A172 (cell line): ENCODE measurements at places on chromosomes 1 and 21.

GRCh38 chr1:54315099-54315498, 91.1 kb downstream of the SSBP3 start:
- no peak for DNase-seq

DNA sequence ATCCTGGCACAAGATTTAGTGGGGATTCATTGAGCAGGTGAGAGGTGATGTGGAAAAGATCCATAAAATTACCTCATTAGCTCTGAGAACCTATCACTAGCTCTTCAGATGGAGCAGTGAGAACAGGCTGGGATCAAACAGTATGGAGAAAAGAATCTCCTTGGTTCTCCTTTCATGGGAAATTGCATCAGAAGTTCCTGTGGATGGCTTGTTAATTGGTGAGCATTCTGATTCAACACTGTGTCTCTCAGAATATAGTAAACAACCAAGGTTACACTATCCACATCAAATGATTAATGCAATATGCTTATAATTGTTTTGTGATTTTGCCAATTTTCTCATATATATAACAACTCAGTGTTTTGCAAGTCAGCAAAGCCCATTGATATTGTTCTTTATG, 8.3 kb upstream of the CD55 start:
- no peak for DNase-seq

DNA sequence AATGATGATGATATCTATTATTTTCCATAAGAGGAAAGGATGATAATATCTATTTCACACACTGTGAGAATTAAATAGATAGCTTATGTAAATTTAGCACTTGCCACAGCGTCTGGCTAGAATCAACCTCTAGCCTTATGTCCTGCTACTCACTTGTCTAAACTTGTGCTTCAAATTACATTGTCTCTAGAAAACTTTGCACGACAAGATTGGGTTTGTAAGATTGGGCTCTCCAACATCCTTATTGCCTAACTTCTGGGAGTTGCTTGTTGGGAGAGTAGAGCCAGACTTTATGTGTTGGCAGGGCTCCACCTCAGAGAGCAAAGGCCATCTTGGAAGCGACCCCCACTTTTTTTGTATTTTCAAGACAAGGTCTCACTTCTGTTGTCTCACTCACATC, 50.0 kb upstream of the POGK start:
- no peak for DNase-seq

- DNase-seq, result no peak
Observed at GRCh38 chr1:198641966-198642668, 3.3 kb downstream of the PTPRC start.

DNA sequence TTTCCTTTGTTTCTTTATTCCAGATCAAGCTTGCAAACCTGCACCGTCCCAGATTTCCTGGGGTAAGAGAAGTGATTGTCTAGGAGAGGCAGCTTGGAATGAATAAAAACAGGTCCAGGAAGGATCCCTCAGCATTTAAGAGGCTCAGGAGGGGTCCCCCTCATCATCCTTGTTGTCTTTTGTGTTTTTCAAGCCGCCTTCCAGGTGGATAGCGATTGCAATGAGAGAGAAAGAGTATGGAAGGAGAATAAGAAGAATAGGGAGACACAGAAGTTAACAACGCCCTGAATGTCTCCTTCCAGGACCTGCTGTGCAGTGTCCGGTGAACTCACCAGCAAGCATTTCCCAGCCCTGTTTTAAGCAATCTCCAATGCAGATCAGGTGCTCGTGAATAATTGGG, 8.5 kb downstream of the ERG start:
- DNase-seq, result no peak

DNA sequence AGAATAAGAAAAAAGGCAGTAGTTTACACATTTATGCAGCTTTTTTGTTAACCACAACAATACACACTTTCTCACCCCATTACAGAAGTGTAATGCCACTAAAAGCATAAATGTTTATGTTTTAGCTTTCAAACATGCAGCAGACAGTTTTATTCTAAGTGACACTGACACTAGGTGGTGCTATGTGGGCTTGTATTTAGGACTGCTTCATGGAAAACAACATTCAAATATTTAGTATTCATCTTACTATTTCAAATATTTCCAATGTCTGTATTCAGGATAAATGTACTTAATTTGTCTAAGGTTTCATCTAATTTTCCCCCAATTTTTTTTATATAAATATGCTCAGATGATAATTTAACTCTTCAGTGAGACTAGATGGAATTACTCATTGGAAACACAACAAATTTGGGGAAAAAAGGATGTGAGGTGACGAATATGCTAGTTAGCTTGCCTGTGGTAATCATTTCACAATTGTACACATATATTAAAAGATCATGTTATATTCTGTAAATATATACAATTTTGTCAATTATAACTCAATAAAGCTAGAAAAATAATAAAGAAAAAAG, 71.4 kb downstream of the USP1 start:
- peak; percentile 18 for DNase-seq

- no peak for DNase-seq
Observed at GRCh38 chr1:26410706-26411623, at the start of gene LIN28A. Gene LIN28A (plus strand): TSS chr1:26410817. CDS start chr1:26410892, 75 bp downstream.

DNA sequence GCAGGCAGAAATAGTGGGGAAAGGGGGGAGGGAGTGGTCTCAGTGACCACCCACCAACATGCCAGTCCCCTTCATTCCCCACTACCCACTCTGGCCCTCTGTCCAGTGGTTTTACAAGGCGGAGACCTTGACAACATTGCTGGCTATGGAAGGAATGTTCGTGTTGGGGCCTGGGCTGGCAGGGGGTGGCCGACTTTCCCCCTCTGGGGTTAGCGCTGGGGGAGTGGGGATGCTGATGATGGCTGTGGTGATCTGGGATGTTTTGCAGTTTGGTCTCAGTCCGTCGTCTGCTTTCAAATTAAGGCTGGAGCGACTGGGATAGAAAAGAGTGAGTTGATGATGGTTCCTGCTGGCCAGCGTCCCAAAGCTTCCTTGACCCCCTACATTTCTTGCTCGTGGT, 20.3 kb downstream of the DDX20 start:
- no peak for DNase-seq

DNA sequence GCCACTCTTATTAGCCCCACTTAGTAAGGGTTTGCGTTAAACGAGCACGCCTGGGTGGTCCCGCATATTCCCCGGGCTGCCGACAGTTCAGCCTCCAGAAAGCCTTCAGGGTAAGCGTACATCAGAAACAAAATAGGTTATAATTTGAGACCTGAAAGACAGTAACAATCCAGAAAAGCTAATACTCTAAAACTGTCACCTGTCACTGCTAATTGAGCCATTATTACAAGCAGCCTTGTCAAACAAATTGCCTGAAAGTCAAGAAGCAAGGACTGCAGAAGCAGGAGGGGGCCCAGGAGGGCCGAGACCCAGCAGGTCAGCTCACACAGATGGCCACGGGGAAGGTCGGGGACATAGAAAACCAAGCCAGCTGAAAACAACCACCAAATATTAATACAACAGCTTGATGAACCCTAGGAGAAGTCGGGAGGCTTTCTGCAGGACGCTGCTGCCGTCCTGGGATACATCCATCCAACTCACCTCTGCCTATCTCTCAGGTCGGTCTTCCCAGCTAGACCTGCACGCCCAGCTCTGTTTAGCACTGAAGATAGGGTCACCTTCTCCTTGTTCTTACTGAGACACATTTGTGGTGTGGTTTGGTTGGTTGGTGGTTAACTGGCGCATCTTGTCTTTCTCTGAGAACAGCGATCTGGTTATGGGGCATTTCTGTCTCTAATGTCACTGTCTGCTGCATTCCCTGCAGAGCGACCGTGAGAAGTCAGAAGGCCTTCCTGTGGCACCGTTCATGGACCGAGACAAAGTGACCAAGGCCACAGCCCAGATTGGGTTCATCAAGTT, 110.8 kb downstream of the WDR4 start:
- DNase-seq, result no peak

DNA sequence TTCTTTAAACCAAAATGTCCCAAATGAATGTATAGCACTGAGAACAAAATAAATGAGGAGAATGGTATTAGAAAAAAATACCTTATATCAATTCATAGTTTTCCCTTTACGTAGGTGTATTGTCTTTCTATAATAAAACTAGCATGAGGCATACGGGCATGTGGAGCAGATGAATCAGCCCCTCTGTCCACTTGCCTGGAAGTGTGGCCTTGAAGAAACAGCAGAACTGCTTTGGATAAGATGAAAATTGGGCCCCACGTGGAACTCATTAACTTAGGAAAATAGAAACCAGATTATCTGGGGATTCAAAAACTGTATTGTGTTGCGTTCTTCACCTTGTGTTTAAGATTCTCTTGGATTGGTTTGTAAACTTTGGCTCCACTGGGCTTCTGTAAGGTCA, 356.8 kb upstream of the B3GALT2 start:
- no peak for DNase-seq

- DNase-seq, result no peak
Observed at GRCh38 chr1:203026666-203027663, 674 bp downstream of the PPFIA4 start.

DNA sequence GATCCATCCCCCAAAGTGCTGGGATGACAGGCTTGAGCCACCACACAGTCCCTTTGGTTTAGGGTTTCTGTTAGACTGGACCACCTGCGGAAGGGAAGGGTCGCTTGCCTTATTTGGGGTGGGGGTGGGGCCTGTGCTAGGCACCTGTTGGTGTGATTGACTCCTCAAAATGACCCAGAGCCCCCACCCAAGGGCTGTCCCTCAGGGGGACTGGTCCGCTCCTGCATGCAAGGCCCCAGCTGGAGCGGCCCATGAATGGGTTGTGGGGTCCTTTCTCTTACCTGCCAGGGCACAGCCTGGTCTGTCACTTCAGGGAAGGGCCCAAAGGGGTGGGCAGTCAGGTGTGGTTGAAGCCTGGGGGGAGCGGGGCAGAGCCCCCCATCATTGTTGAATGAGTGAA, 1.8 kb upstream of the CSTB start:
- no peak for DNase-seq

DNA sequence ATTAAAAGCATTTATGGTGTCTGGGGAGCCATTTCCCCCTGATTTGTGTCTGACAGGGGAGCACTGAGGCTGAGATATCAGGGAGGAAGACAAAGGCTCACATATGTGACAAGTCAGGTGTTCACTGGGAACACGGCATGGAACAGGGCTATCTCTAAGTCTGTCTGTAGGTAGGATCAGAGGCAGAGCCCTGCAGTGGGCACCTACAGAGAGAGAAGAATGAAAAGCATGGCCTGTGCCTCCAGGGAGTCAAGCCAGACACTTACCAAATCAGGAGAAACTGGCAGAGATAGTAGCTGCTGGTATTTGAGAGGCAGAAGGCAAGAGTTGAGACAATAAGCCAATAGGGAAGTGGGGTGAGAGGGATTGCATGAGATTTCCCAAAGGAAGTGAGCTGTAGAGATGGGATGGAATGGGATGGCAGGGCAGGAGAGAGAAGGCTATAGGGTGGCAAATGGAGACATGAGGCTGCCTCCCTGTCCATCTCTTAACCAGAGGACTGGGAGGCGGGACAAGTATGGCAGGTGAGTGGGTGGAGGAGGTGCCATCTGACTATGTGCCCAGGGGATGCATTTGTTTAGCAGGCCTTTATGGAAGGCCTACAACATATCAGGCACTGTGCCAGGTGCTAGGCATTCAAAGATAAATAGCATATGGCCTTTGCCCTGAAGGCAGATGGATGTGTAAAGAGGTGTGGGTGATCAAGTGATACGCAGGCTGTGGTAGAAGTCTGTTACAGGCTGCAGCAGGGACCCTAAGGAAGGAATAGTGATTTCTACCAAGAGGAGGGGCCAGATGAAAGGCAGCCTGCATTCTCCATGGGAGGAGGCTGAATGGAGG, 136.2 kb upstream of the IPO9 start:
- no peak for DNase-seq

- DNase-seq, result no peak
Observed at GRCh38 chr1:228274452-228275178, 66.8 kb downstream of the OBSCN start.

GRCh38 chr1:206606867-206607266, 5.4 kb downstream of the EIF2D start:
- DNase-seq, result peak; percentile 46

- DNase-seq, result no peak
Observed at GRCh38 chr1:39735731-39736130, 3.0 kb upstream of the PPIE start.

DNA sequence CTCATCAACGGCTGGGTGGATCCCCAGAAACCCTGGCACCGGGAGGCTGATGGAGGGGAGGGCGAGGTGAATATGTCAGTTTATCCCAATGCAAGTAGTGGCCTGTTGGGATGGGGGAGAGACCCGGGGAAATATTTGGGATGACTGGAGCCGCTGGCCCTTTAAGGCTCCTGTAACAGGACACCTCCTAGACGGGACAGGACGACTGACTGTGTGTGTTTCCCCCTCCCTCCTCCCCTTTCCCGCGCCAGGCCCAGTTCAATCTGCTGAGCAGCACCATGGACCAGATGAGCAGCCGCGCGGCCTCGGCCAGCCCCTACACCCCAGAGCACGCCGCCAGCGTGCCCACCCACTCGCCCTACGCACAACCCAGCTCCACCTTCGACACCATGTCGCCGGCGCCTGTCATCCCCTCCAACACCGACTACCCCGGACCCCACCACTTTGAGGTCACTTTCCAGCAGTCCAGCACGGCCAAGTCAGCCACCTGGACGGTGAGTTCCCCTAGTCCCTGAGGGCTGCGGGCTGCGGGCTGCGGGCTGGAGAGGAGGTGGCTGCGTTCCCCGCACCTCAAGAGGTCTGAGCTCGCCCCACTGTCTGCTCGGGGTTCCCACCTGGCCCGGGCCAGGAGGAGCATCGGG, 44.8 kb upstream of the CCDC27 start:
- no peak for DNase-seq

DNA sequence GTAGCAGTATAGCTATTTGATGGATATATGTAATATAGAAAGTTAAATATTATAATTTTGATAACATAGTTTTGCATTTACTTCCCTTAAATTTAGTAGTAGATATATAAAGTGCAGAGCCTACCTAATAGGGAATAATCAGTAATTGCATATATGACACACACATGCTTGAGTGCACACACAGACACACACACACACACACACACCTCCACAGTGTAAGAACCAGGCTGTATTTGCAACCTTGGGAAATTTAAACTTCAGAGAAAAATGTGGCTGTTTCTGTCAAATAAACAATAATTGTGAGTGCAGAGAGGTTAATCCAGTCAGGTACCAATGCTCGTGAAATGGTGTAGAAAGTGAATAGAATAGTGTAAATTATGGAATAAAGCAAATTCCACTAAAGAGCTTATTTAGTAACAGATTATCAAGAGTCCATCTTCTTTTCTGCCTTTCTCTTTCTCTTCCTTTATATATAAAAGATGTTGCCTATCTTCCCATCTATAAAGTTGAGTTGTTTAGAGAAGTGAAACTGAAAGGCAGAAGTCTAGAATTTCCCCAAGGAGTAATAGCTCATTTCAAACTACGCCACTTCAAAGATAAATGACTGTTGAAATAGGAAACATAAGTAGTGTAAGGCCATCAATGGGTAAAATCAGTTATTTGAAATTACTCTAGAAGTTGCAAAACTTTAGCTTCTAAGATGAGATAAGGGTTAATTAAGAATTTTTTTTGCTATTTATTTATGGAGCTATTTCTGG, 273.7 kb downstream of the SRGAP2C start:
- DNase-seq, result no peak

GRCh38 chr1:233038581-233038980, 88.2 kb downstream of the NTPCR start:
- no peak for DNase-seq

- DNase-seq, result peak; percentile 66
Observed at GRCh38 chr1:201883786-201884185, 4.9 kb upstream of the SHISA4 start.
